ENCODE measurements at places on chromosomes 2 and 18.

DNA sequence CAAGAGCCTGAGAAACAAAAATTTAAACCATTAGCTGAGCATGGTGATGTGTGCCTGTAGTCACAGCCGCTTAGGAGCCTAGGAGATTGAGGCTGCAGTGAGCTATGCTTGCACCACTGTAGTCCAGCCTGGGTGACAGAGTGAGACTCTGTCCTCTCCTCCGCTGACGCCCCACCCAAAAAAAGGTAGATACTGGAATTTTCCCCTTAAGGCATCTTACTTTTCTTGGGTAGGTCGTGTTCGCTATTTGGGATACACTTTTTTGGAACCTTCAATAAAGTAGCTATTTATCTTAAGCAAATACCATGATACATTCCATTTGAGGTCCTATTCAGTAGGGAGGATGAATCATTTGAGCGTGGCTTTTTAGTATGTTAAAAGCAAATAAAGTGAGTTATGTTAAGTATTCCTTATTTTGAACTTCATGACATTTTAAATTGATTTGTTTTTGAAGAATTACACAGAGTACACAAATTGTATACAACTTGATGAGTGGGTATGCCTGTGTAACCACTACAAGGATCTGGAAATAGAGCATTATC is 38.7 kb downstream of the RALBP1 start:
- no peaks in the 10 kb centered on the region for H3K36me3 ChIP-seq
- DNase-seq, result no peak
- no peak overlapping the region for H3K4me3 ChIP-seq
- no peaks in the 10 kb centered on the region for H3K27me3 ChIP-seq
- H3K4me1 ChIP-seq, result no peaks in the 10 kb centered on the region
- no peak overlapping the region for H3K27ac ChIP-seq

DNA sequence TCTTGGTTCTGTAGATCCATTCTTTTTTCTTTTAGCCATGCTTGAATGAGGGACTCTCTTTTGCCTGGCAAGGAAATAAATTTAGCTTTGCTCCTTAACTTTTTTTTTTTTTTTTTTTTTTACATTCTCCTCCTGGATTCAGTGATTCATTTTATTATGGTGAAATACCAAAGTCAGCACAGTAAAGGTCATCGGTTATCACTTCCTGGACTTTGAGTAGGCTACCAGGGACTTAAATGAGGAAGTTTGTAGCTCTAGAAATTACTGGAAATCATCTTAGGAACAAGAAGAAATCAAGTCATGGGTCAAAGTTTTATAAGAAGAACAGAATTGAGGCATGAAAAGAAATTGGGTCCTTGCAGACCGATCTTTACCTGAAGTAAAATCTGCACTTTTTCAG is 75.0 kb downstream of the SOCS6 start:
- H3K4me3 ChIP-seq, result no peak overlapping the region
- H3K27me3 ChIP-seq, result no peaks in the 10 kb centered on the region
- H3K27ac ChIP-seq, result peak overlapping the region; percentile 69
- H3K4me1 ChIP-seq, result peaks cover 2% of the 10 kb centered on the region
- no peak for DNase-seq

DNA sequence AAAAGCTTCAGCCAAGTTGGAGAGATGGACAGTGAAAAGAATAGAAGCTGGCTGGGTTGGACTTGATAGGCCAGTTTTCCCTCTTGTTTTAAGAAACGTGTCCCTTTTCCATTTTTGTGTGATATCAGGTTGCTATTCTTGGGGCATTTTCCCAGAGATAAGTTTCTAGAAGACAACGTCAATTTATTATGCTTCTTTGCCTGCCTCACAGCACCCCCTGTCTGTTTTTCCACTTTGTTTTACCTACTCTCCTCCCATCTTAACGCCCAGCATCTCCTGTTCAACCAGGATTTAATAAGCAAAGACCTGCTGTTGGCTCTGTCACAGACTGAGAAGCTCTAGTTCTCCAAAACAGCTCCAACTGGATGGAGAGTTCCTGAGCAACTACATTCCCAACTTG is 317.8 kb upstream of the ZNF521 start:
- no peak overlapping the region for H3K27ac ChIP-seq
- no peaks in the 10 kb centered on the region for H3K36me3 ChIP-seq
- H3K4me3 ChIP-seq, result no peak overlapping the region
- DNase-seq, result no peak
- H3K4me1 ChIP-seq, result no peaks in the 10 kb centered on the region

GRCh38 chr18:10705291-10705690 is 179.5 kb downstream of the NAPG start:
- no peak overlapping the region for H3K4me3 ChIP-seq
- DNase-seq, result no peak
- no peaks in the 10 kb centered on the region for H3K4me1 ChIP-seq
- H3K36me3 ChIP-seq, result no peaks in the 10 kb centered on the region
- no peaks in the 10 kb centered on the region for H3K27me3 ChIP-seq
- no peak overlapping the region for H3K27ac ChIP-seq

- H3K4me1 ChIP-seq, result no peaks in the 10 kb centered on the region
- no peaks in the 10 kb centered on the region for H3K36me3 ChIP-seq
- H3K27ac ChIP-seq, result no peak overlapping the region
- no peak for DNase-seq
- H3K4me3 ChIP-seq, result no peak overlapping the region
Observed at GRCh38 chr2:38016219-38016618, 59.7 kb downstream of the CYP1B1 start.

GRCh38 chr2:20759487-20759886 is 63.4 kb downstream of the LDAH start:
- H3K4me3 ChIP-seq, result no peak overlapping the region
- H3K36me3 ChIP-seq, result no peaks in the 10 kb centered on the region
- H3K4me1 ChIP-seq, result no peaks in the 10 kb centered on the region
- no peaks in the 10 kb centered on the region for H3K27me3 ChIP-seq
- no peak overlapping the region for H3K27ac ChIP-seq
